Stimulated activated CD8-positive, alpha-beta memory T cell treated with anti-CD3 and anti-CD28 coated beads, Interleukin-4, amount 100 ng/mL, for 1 hour (primary cell): ENCODE measurements at places on chromosomes 7 and 10.

GRCh38 chr7:24049296-24049695 lies 234.7 kb upstream of the NPY start:
- no peak for DNase-seq

GRCh38 chr7:93757426-93757825 lies 133.1 kb downstream of the TFPI2 start:
- DNase-seq: no peak

- no peak for DNase-seq
Observed at GRCh38 chr7:150732786-150733481, 4.3 kb upstream of the GIMAP5 start.

GRCh38 chr7:50409856-50410745 lies 40.0 kb downstream of the FIGNL1 start:
- DNase-seq: no peak

DNA sequence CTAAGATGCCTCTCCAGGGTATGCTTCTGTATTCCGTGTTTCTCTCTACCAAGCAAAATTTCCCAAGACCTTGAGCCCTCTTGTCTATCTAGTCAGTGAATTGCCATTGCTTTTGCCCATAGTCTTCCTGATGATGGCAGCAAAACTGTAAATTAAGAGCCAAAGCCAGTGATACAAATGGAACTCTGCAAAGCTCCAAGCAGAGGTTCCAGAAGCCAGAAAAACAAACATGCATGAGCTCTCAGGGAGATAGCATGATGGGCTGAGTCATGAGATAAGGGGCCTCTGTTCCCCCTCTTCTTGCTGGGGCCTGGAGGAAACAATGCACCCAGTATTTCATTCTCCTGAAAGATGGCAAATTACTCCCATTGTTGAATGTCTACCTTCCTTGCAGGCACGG lies 24.7 kb downstream of the LSMEM1 start:
- DNase-seq: no peak

- DNase-seq: no peak
Observed at GRCh38 chr10:9228771-9229170, 1174.3 kb downstream of the GATA3 start.

GRCh38 chr10:34758447-34758996 lies 56.6 kb downstream of the PARD3 start:
- DNase-seq: no peak

DNA sequence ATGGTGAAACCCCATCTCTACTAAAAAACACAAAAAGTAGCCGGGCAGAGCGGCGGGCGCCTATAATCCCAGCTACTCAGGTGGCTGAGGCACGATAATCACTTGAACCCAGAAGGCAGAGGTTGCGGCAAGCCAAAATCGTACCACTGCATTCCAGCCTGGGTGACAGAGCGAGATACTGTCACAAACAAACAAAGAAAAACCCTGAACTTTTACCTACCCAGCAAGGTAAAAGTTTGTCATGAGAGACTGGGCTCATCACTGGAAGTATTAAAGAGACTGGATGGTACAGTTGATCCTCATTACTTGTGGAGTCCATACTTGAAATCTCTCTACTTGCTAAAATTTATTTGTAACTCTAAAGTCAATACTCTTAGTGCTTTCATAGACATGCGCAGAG lies 113.9 kb downstream of the NDUFB2 start:
- DNase-seq: no peak

GRCh38 chr7:128829391-128830166 lies 627 bp upstream of the FLNC start:
- no peak for DNase-seq

GRCh38 chr7:156347132-156347531 lies 293.4 kb upstream of the RNF32 start:
- DNase-seq: no peak

- DNase-seq: peak; percentile 40
Observed at GRCh38 chr10:70578371-70578947, 24.1 kb downstream of the PRF1 start.

GRCh38 chr10:47031901-47032465 lies 120.8 kb downstream of the PTPN20 start:
- DNase-seq: no peak

- no peak for DNase-seq
Observed at GRCh38 chr10:132016514-132016913, 34.8 kb upstream of the BNIP3 start.

DNA sequence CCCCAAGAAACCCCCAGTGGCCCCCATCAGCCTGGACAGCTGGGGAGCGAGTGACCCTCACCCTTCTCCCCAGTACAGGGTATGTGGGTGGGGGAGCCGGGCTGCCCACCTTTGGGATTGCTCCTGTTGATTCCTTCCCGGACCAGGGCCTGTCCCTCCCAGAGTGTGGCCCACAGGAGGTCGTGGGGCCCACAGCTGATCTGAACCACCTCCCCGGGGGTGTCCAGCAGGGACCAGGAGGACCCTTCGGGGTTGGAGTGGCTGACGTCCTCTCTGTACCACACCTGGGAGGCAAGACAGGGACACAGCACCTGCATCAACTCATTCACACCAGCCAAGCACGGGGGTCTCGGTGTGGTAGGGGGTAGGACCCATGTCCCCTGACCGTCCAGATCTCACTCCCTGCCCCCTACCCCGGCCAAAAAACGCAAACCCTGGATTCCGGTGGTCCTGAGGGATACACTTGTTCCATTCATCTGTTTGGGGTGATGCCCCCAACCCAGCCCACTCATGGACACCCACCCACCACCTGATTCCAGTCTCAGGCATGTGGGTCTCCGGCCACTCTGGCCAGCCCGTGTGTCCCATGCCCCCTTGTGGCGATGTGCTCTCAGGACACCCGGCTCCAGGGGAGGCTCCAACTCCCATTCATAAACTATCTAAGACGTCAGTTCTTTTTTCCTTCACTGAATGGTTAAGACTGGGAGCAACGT lies 10.9 kb downstream of the TECPR1 start:
- DNase-seq: no peak

DNA sequence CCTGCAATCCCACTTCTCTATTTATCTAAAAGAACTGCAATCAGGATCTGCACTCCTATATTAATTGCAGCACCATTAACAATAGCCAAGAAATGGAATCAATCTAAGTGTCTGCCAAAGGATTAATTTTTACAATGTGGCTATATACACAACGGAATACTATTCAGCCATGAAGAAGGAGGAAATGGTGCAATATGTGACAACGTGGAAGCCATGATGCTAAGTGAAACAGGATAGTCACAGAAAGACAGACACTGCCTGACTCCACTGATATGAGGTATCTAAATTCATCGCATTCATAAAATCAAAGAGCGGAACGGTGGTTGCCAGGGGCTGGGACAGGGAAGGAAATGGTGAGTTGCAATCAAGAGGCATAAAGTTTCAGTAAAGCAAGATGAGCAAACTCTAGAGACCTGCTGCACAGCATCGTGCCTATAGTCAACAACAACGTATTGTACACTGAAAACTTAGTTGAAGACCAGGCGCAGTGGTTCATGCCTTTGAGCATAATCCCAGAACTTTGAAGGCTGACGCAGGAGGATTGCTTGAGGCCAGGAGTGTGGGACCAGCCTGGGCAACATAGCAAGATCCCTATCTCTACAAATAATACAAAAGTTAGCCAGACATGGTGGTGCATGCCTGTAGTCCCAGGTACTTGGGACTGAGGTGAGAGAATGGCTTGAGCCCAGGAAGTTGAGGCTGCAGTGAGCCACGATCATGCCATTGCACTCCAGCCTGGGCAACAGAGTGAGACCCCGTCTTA lies 76.3 kb downstream of the FGFR2 start:
- DNase-seq: no peak

DNA sequence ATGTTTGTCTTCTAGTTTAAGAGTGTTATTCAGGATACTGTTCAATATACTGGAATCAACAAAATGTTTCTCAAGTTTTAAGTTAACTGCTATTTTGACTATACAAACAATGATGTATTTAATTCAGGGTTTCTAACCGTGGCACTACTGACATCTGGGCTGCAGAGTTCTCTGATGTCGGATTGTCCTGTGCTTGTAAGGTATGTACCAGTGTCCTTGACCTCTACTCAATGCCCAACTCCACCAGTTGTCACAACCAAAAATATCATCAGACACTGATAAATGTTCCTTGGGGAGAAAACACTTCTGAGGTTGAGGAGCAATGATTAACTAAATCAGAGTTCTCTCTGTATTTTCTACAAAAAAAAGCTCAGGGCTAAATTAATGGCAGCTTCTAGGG lies 301.5 kb downstream of the PARD3 start:
- DNase-seq: no peak

DNA sequence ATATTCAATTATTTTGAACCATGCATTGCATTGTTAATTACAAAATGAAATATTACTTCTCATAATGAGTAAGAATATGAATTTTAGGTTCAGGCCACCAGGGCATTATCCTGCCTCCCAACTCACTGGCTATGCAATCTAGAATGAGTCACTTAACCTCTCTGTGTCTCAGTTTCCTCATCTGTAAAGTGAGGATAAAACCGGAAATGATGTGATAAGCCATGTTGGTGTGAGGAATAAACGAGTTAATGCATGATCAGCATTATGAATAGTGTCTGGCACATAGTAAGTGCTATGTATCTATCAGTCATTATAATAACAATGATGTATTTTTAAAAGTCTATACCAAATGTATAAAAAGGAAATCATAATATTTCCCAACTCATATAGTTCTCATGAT lies 85.5 kb downstream of the SEMA3D start:
- no peak for DNase-seq

DNA sequence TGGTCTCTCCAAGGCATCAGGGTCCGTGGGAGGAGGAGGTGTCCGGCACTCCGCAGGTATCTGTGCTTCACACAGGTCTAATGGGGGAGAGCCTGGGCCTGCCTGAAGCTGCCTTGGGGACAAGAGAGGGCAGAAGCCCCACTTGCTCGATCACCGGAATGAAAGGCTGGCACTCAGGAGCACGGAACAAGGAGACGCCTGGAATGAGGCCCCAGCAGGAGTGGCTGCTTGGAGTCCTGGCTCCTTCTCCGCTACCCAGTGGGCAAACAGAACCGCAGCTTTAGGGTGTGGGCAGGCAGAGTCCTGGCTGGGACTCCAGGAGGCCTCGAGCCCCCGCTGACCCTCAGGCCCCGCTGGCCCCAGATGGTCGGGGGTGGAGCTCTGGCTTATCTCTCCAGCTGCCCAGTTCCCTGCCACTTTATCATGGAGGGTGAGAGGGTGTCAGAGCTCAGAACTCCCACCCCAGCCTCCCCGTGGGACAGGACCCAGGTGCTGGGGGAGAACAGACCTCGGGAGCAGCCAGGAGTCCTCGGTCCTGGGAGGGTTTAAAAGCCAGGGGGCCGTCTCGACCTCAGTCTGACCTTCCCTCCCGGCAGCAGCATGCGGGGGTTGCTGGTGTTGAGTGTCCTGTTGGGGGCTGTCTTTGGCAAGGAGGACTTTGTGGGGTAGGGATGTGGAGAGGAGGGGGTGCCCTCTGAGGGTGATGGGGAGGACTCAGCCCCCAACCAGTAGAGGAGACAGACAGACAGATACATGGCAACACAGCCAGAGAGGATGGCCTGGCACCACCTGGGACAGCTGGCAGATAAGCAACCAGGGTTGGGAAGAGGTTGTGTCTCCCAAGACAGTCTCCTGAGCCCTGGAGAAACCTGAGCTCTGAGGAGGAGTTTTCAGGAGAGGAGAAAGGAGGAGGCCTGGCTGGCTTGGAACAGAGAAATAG lies at the start of gene CPA1:
TSS of gene CPA1 (plus strand) at position 574 of the 940 bp plus-strand sequence. CDS start at position 601, 27 bp downstream.
- DNase-seq: no peak

DNA sequence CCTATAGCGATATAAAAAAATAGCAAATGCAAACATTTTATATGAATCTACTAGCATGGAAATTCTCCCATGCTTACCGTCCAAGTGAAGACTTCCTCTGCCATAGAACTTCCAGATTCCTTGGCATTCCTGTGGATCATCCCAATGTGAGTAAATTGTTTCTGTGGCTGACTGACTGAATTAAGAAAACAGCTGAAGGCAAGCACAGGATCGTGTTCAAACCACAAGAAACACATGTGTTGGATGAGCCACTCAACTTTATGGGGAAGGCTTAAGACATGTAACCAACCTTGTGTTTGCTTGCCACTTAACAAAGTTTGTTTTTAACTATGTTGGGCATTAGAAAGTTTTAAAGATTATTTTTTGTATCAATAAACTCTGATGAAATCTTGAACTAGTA lies 2.6 kb upstream of the MYPN start:
- DNase-seq: no peak

DNA sequence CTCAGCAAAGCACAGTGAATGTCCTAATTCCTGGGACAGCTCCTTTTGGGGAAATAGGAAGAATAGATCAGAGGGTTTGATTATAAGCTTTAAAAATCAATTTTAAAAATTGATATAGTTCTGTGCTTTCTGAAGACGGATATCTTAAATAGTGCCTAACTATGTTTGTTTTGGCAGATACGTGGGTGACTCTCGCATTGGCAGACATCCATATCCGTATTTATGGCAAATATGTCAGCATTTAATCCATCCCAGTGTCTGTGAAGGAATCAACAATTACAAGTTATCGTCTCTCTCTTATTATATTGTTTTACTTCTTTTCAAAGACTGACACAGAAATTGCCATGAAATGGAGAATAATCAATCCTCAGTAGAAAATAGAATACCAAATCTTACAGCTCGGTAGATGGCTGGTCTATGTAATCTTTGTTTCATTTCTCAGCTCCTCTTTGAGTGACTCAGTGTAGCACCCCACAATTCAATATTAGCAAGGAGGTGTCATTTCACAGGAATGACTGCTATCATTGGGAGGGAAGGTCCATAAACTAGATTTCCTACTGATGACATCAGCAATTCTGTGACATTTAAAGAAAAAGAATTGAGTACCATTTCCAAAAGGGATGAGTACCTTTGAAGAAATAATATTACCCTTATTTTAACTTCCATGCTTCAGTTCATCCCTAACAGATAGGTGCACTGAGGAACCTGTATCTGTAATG lies 186.4 kb upstream of the NFE2L3 start:
- no peak for DNase-seq

GRCh38 chr7:41787651-41788350 lies 84.9 kb upstream of the INHBA start:
- DNase-seq: no peak

- DNase-seq: no peak
Observed at GRCh38 chr10:133306941-133307379, 1.7 kb downstream of the TUBGCP2 start.

DNA sequence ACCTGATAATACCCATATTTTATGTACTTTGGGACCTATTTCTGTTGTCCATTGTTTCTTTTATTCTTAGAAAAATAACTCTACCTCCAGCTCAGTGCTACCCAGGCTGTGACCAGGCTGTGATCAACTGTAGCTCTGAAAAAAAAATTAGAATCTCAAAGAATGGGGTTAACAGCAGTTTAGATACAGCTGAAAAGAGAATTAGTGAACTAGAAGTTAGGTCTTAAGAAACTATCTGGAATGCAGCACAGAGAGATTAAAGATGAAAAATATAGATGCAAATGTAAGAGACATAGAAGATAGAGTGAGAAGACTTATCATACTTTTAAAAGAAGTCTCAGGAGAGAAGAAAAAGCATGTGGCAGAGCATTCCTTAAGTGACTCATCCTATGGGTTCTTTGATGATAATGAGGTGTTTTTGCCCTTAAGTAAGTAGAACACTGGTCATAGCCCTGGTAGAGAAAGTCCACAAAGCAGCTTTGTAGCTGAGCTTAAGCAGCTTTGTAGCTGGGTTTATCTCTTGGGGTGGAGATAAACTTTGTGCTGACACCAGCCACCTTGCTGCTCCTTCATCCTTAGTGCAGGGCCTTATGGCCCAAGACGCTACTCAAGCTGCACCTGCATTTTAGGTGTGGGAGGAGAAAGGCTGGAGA lies 27.3 kb upstream of the SFRP5 start:
- no peak for DNase-seq
